Caco-2 (cell line): ENCODE measurements at places on chromosomes 11 and 22.

DNA sequence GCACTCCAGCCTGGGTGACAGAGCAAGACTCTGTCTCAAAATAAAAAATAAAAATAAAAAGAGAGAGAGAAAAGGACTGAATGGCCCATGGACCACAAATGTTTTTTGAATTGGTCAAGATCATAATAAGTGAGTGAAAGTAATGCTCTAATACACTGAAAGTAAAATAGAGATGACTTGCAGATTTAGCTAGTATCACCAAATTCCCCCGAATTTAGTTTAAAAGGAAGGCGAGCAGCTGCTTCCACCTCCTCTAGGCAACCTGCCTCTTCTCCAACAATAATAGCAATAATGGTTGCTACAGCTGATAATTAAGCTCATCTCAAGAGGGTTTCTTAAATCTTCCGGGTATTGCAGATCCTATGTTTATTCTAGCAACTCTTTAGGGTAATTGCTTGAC lies 36.8 kb downstream of the CELF1 start:
- DNase-seq: no peak

DNA sequence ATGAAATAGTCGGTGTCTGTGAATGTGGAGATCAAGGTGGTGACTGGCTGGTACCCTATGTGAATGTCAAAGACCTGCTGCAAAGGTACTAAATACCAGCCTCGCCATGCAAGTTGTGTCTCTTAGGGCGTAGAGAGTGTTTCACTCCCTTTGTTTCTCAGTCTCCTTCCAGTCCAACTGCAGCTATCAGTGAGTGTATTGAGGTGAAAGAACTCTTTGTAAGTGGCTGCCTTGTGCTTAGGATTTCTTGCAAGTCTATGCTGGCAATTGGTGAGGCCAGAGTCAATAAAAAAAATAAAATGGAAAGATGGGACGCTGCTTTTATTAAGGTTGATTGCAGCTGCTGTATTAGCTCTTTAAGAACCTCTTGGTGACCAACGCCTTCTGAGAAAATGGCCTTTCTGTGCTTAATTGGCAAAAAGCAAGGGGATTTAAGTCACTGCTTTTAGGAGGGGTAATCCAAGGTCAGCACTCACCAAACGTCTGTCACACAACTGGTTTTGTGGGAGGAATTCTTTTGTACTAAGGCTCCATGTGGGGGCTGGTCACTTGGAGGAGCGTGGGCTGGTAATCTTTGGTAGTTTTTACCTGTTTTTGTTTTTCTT lies 95.1 kb downstream of the PARVA start:
- no peak for DNase-seq

- DNase-seq: peak; percentile 71
Observed at GRCh38 chr22:36644333-36644757, 59.2 kb downstream of the CACNG2 start.

DNA sequence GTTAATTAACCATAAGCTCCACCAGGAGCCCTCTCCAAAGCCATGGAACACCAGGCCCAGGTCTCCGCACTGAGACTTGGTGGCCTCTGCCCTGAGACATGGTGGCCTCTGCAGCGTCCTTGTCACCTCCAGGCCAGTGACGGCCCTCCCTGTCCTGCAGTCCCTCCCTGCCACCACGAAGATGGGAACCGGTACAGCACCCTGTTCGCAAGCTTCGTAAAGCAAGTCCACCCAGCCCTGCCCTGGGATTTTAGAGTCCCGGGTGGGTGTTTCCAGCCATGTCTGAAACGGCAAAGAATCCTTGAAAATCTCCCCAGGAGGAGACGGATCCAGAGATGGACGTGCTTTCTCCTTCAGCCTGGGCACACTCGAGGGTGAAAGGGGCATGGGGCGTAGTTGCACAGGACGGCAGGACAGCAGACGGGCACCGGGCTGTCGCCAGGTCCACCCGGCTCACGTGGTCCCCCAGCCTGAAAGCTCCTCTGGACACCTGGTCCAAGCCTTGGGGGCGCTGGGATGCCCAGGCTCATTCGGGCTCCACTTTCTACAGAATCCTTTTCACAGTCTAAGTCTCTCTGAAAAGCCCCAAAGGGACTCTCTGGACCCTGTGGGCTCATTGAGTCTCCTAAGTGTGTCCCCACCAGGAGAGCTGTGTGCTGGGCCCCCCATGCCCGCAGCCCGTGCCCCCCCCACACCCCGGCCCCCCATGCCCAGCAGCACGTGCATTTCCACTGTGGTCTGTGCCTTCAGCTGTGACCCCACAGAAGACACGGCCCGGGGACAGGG lies 456.2 kb downstream of the BRD1 start:
- DNase-seq: no peak

DNA sequence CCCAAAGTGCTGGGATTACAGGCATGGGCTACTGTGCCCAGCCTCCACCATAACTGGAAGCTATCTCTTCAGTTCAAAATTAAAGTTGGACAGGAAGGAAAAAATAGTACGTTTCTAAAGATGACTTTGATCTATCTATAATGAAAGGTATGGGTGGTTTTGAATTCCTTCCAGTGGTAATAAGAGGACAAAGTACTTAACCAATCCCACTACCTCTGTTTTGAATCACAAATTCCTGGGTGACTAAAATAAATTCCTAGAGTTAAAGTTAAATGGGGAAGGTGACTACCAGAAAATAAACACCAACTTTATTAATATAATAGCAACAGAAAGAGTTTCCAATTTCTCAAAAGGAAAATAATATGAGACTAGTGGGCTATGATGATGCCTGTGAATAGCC lies 9.1 kb downstream of the PHF5A start:
- DNase-seq: no peak

- DNase-seq: no peak
Observed at GRCh38 chr11:84719935-84720577, 907.1 kb downstream of the DLG2 start.

DNA sequence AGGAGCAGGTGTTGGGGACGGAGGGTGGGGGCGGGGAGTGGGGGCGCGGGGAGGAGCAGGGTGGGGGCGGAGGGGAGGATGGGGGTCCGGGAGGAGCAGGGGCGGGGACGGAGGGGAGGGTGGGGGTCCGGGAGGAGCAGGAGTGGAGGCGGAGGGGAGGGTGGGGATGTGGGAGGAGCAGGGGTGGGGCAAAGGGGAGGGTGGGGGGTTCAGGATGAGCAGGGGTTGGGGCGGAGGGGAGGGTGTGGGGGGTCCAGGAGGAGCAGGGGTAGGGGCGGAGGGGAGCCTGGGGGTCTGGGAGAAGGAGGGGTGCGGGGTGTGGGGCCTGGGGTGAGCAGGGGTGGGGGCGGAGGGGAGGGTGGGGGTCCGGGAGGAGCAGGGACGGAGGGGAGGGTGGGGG lies 17.1 kb downstream of the CRELD2 start:
- DNase-seq: no peak

- DNase-seq: no peak
Observed at GRCh38 chr11:73210916-73211667, 7.0 kb upstream of the P2RY2 start.

DNA sequence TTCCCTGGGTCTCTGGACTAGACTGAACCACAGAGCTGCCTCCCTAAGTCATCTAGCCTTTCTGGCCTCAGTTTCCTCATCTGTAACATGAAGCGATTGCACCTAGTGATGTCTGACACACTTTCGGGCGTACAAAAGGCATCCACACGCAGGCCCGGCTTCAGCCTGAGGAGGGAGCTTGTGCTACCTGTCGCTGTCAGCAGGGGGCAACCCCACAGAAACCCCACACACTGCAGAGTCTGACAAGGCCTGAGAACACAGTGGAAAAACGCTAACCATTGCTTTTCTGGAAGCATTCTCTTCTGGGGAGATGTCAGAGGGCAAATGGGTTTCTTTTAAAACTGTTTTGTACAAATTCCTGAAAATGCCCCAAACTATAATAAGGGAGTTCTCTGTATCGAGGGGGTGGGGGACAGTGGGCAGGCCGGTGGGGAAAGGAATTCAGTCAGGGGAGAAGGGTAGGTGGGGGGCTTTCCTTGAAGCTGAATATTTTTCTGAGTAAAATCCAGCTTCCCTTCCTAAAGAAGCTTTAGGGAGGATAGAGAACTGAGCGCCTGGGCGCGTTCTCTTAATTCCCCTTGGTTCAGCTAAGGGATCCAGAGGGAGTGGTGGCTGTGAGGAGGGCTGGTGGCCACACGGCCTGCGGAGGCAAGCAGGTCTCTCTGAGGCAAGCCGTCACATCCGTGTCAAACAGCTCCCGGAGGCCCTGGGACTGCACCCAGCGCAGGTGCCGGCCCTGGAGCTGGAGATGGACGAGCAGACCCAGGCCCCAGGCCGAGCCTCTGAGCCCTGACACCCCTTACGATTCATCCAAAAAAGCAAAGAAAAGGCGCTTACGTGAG lies 533 bp downstream of the ELF5 start:
- peak; percentile 75 for DNase-seq

- no peak for DNase-seq
Observed at GRCh38 chr11:35090125-35090524, 48.8 kb upstream of the CD44 start.

DNA sequence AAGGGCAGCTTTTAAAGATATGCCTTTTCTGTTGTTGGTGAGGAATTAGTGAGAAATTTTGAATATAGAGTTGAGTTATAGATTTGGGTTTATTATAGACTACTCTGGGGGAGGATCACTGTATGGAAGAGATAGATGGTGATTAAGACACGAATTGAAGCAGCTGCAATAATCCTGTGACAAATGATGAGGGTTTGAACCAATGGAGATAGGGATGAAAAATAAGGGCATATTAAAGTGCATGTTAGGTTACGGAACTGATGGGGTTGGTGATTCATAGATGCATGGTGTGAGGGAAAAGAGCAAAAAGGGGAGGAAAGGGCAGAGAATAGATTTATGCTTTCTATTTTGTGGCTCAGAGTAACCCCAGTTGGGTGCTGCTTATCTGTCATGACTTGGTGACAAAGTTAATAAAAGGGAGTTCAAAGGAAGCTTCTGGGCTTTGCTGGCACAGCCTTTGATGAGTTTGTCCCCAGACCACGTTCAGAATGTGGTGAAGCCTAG lies 11.8 kb downstream of the C11orf87 start:
- no peak for DNase-seq

DNA sequence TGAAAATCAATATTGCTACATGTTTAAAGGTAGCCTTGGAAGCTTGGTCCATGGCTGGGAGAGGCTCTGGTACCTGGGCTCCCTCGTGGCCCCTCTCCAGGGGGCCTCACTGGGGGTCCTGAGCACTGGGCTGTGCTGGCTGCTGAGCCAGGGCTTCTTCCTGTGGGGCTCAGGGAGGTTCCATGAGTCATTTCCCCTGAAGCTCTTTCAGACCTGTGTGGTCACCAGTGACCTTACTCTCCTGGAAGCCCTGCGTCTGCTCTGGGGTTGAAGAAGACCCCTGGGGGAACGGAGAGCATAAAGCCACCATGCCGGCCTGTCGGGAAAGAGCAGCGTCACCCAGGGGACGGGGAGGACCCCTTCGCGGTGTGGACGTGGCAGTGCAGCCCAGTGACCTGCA lies 389.0 kb downstream of the TBC1D22A start:
- DNase-seq: no peak

- no peak for DNase-seq
Observed at GRCh38 chr11:17672469-17672868, 46.9 kb upstream of the MYOD1 start.

GRCh38 chr11:11480971-11481370 lies 127.9 kb upstream of the CSNK2A3 start:
- no peak for DNase-seq

DNA sequence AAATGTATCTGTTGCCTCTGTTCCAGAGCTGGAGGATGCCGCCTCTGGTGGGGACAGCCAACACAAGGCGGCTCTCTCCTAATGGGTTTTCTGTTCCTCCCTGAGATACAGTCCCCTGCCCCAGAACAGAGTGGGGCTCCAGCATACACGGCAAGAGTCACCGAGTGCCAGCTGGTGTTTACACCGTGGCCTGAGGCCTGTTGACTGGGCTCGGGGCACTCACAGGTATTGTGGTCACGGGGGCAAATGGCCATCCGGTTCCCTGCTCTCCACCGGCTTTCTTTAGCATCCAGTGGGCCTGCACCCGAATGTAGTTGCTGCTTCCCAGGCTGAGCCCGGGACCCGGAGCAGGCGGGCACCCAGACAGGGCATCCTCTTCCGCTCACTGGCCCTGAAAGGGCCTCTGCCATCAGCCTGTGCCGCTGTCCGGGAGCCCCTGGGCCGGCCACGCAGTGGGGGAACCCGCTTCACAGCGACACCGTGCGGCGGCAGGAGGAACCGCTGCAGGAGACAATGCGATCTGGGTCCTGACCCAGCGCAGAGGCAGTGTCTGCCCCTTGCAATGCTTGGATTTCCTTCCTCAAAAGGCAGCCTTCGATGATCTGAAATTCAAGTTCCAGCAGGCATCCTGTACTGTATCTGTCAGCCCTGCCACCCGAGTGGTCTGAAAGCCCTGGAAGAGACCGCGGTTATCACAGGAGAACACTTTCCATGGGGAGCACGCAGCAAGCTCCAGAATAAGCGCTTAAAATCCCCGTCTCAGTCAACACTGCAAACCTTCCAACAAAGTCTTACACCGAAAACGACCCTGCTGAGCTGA lies 859 bp upstream of the KRTAP5-5 start:
- peak; percentile 57 for DNase-seq

- no peak for DNase-seq
Observed at GRCh38 chr22:22005945-22006595, 23.5 kb upstream of the TOP3B start.

- DNase-seq: no peak
Observed at GRCh38 chr22:49626361-49627216, 201.1 kb downstream of the BRD1 start.

DNA sequence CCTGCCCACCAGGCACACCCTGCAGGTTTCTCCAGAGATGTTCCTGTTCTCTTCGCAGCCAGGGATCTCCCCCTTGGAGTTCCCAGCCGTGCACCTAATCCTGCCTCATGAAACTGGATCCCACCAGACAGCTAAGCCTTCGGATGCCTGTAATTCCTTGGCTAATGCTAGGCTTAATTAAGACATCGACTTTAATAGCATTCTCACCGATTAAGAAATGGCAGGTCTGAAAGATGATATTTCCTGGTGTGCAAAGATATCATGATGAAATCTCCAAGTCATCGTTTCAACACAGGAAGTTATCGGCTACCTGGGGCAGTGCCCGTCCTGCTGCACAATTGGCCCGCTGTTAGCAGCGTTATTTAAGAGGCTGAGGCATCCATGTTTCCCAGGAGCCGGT lies 41.5 kb upstream of the CCND1 start:
- no peak for DNase-seq
